Activated CD4-positive, CD25-positive, alpha-beta regulatory T cell treated with anti-CD3 and anti-CD28 coated beads, Interleukin-2, amount 50 U/mL, for 24 hours (primary cell): ENCODE measurements at places on chromosomes 3 and 15.

DNA sequence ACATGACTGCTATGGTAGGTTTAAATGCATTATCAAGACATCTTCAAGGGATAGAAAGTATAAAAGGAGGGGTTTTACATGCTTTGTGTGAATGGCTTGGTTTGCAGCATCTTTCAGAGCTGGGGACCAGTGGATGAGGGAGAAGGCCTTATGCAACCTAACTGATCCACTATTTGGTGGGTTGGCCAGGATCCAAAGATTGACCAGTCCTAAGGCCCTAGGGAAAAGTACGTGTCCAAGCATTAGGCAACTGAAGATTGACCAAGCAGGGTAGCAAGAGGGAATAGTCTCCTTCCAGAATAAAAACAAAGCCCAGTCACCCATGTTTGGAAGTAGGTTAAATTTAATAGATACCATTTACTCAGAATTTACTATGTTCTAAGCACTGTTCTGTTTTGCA lies 509.3 kb downstream of the EPHB1 start:
- ATAC-seq: no peak

- ATAC-seq: no peak
These were observed 39.6 kb upstream of the SFMBT1 start for GRCh38 chr3:53085476-53085875.

DNA sequence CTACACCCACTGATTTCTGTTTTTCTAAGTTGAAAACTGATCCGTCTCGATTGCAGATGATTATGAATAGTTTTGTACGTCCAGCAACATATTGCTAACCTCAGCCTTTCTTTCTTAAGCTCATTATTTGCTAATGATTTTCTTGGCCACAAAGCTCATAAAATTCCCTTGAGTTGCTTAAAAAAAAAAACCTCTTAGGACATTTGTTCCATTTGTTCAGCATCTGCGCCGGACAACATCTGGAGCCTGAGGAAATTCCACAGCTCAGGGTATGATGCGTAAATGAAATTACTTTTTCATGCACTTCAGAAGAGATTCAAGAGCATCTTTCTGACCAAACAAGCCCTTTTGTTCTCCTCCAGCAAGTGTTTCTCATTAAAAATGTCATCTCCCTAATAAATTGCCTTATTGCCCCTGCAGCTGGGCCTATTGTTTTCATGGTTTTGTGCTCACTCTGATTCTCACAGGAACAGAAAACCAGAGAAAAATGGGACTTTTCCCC lies 249.1 kb upstream of the MCTP2 start:
- no peak for ATAC-seq

DNA sequence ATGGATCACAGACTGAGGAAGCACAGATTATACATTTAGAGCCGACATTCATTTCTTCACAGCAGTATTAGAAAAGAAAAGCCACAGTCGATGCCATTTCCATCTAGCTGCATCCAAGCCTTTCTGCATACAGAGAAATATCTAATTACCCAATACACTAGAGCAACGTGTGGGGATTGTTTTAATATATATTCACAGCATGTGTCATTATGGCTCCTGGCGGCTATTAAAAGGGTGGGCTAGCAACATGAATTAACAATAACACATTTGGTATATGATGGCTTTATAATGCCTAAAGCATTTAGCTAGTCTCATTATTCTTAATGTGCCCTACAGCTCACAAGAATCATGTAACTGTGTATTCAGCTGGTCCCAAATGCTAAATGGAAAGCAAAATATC lies 1030.5 kb downstream of the FHIT start:
- no peak for ATAC-seq

- ATAC-seq: no peak
These were observed 328.2 kb upstream of the LRRFIP2 start for GRCh38 chr3:37502621-37503020.

DNA sequence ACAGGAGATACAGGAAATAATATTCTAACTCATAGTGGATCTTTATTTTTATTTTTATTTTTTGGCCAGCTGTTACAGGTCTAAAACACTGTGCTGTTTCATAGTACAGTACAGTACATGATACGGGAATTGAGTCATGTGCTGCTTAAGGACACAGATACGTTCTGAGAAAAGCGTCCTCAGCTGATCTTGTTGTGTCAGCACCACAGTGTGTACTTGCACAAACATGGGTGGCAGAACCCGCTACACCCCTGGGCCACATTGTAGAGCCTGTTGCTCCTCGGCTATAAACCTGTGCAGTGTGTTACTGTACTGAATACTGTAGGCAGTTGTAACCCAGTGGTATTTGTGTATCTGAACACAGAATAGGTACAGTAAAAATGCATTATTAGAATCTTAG lies 183.4 kb downstream of the OR4M2 start:
- peak; percentile 61 for ATAC-seq

- ATAC-seq: no peak
These were observed 21.1 kb upstream of the IQCF6 start for GRCh38 chr3:51799879-51800749.

- no peak for ATAC-seq
These were observed 908.1 kb downstream of the DIPK2A start for GRCh38 chr3:144879701-144880100.

GRCh38 chr3:130894130-130894985 lies 474 bp downstream of the ATP2C1 start:
- peak; percentile 2 for ATAC-seq

DNA sequence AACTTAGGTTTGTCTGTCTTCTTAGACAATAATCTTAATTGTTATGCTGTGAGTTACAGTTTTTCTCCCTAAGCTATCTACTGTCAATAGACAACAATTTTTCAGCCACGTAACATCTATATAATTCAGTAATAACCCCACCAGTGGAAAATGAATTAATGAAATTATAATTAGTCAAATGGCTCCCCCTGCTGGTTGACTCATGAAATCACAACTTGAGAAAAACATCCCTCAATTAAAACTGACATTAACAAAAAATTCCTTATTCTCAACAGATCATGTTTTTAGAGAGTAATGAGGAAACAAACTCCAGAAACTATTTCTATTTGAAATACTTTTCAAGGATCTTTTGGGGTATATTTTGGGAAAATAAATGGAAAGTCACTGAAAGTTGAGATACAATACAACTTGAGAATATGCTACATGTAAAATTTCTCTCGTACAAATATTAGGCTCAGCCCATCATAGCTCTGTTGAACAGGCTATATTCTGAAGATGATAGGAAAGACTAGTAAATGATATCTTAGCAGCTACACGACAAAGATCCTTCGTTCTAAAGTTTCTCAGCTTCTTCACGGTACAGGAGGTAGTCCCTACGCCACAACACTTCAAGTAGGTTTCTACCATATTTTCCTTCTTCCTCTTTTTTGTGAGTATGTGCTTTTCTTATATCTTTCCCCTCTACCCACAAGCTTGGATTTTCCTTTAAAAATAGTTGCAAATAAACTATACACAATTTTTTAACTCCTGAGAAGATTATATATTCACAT lies 20.7 kb downstream of the PPP1R2 start:
- no peak for ATAC-seq

DNA sequence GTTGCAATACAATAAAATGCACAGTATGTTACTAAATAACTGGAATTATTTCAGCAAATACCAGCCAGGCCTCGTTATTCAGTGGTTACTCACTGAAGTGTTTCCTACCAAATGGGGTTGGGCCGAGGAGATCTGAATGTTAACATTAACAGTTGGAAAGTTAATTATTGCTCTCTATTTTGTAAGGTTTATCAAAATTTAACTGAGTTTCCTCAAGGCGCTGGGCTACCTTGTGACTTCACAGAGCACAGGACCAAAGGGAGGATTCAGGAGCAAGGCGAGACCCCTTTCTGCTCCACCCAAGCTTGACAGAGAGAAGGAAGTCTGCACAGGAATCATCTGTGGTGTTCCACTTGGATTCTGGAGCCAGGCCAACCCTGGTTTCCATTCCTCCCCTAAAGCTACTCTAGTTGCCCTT lies 21.6 kb downstream of the ADAMTS9 start:
- no peak for ATAC-seq

DNA sequence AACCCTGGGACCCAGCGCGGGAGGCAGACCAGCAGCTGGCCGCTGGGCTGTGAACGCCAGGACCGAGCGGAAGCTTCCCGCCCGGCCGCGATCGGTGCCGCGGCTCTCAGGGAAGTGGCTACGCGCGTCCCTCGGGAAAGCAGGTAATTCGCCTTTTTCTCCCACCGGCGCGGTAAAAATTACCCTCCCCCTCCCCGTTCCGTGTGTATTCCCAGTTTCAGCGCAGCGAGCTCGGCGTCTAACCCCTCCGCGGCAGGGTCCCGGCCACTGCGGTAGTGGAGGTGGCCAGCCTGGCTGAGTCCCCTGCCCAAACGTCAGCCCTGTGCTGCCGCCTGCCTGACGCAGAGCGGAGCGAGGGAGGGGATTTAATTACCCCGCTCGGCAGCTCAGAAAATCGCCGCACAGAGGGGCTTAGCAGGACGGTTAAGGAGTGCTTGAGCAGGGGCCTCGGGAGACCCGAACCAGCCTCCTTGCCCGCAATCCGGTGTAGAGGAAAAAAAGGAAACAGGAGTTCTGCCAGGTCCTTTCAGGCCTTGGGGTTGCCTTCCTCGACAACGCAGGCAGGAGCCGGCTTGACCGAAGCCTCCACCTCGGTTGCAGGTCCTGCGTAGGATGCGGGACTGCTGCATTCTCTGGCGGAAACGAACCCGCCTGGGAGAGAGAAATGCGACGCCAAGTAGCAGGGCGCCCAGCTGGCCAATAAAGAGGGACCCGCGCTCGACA lies 2.9 kb downstream of the GATA2 start:
- no peak for ATAC-seq

- ATAC-seq: peak; percentile 20
These were observed 24.0 kb downstream of the GOLIM4 start for GRCh38 chr3:168071591-168072322.

DNA sequence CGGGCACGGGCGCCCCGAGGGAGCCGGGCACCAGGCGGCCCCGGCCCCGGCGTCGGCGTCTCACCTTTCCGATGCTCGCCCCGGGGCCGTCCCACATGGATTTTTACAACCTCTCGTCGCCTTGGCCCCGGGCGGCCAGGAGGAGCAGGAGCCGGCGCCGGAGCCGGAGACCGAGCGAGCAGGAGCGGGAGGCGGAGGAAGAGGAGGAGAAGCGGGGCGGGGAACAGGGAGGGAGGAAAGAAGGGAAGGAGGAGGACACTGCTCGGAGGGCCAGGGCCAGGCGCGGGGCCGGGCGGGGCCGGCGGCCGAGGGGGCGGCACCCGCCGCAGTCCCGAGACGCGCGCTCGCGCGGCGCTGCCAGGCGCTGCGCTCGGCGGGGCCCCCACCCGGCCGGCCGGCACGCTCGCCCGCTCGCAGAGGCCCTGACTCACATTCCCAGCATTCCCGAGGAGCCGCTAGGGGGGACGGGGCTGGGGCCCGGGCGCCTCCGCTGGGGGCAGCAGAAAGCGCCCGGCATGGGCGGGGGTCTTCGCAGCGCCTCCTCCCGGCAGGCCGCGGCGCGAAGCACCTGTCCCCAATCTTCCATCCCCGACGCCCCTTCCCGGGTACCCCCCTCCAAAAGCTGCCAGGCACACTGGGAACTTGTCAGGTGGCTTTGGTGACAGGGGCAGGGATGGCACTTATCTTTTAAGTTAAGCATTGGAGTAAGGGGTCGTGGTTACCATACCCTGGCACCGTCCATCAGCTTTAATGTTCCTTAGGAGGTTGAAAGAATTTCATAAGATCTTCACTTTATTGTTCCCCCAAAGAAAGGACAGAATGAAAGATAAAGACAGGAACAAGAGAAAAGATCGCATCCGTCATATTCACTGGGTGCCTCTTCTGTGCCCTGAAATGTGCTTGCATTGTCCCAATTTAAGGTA lies at the start of gene ERC2:
Gene ERC2 (minus strand): TSS at position 284 of the 923 bp plus-strand sequence.
- ATAC-seq: no peak

DNA sequence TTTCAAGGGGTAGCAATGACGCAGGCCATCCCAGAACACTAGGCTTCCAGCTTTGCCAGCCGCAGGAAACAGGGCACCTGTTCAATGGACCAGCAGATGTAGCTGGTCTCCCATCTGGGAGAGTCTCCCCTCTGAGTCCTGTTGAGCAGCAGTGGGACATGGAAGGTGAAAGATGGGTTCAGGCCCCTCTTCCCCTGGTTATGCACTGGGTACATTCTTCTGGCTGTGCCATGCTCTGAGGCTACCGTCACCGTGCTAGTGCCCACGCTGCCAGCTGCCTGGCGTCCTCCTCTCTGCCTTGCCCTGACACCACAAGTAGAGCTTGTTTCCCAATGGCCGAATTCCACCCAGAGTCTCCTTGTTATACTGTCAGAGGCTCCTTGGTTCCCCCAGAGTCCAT lies 63.1 kb downstream of the TLE3 start:
- no peak for ATAC-seq

- ATAC-seq: no peak
These were observed 190.6 kb upstream of the ADAMTS9 start for GRCh38 chr3:64878362-64878761.
